ENCODE measurements at places on chromosomes 13 and 19. TPM values are rescaled to one million over a fixed set of nuclear protein-coding genes. Genes with fewer than 3 reads are reported as not detected.

- DNase-seq: no peak
Observed at GRCh38 chr13:109344552-109345157, 441.7 kb downstream of the IRS2 start.

DNA sequence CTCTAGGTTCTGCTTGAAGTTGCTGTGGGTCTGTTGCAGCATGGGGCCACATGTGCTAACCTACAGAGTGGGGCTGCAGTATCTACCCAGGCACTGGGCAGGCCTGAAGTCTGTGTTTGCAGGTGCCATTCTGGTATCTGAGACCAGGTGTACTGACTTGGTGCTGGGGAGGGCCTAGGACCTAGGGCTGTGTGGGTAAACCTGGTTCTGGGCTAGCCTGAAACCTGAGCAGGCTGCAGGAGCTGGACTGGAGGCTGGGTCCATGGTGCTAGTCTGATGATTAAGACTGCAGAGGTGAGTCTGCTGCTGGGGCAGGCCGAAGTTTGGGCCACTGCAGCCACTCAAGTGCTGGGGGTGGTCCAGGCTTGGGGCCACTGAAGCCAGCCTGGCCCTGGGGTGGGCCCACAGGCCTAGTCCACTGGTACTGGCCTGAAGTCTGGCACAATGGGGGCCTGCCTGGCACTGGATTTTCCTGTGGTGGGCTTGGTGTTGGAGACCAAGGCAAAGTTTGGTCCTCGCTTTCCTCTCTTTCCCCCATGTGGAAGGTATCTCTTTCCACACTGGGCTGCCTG, 310.6 kb downstream of the NDFIP2 start:
- DNase-seq: no peak

GRCh38 chr19:2276429-2276986, 5.5 kb downstream of the PEAK3 start:
- DNase-seq: peak; percentile 13

- DNase-seq: no peak
Observed at GRCh38 chr13:69450245-69450644, 657.4 kb upstream of the ATXN8OS start.

GRCh38 chr19:28988066-28988465, 224.9 kb downstream of the UQCRFS1 start:
- no peak for DNase-seq

DNA sequence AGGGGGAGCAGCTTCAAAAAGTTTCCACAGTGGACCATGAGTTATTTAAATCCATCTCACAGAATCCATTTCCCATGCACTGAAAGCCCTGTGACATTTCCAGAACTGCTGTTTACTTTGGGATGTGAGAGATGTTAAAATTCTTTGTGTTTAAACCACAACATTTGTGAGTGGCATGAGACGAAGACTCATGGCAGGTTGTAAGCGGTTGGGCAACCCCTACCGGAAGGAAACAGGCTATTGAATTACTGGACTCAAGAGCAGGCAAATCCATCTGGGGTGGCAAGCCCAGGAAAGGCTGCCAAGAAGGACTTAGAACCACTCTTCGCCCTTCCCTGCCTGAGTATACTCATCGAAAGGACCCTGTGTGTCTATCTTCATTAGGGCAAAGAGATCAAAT, 22.3 kb upstream of the CLDN10 start:
- DNase-seq: no peak

DNA sequence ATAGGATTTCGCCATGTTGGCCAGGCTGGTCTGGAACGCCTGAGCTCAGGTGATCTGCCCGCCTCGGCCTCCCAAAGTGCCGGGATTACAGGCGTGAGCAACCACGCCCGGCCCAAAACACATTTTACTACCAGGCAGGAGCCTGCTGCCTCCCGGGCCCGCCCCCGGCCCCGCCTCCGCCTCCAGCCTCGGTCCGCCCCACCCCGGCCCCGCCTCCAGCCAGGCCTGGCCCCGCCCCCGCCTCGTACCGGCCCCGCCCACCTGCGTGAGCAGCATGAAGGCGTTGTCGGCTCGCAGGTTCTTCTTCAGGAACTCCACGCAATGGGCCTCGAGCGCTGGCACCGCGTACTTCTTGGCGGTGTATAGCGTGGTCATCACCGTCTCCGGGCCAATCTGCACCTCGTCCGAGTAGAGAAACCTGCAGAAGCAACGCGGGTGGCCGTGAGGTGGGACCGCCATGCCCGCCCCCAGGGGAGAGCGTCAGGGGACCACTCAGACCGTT, 22.7 kb downstream of the BTBD2 start:
- no peak for DNase-seq

DLL3 gene
- total RNA-seq: 0.14 TPM

FSD1 gene
- total RNA-seq: 3.1 TPM

IZUMO4 gene
- total RNA-seq: 15.3 TPM

VSIG10L gene
- not detected for total RNA-seq
